ENCODE measurements at places on chromosomes 7 and 10.

DNA sequence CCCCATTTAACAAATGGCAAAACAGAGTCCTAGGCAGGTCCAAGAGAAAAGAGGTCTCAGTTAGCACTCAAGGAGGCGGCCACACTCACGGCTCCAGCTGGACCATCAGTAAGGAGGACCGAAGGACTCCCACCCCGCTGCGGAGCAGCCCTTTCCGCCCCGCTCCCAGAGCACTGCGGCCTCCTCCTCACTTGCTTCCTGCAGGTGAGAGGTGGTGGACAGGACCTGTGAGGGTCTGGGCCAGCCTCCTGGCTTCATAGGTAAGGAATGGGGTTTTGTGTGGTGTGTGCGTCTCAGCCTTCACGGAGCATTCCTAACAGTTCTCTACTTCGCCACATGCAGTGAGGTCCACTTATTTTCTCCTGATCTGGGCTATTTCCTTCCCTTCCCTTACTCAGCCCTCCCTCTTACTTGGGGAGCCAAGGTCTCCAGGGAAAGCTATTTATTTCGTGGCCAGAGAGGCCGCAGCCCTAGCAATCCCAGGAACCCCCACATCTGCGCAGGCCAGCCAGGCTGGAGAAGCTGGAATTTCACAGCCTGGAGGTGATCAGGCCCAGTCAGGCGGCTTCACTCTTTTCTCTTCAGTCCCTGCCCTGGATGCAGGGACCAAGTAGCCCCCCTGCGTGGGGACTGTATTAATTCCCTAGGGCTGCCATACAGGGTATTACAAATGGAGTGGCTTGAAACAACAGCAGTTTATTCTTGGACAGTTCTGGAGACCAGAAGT lies 45.9 kb downstream of the ZNF783 start:
- DNase-seq = no peak

GRCh38 chr7:73904219-73905137 lies 43.5 kb downstream of the TMEM270 start:
- no peak for DNase-seq

DNA sequence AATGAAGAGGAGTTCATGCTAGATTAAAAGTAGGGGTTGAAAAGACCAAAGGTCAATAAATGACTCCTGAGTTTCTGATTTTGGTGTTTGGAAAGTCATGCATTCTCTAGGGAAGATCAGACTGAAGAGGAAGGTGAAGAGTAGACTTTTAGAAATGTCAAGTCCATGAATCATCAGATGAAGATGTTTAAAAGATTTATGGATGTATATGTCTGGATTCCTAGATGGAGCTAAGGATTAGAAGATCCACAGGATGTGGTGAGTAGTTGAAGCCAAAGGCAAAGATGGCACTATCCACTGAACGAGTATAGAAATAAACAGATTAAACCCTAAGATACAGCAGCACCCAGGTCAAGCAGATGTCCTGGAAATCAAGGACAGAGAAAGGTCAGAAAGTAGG lies 298.5 kb downstream of the GPAM start:
- no peak for DNase-seq

GRCh38 chr10:125124907-125125306 lies 35.5 kb downstream of the CTBP2 start:
- DNase-seq = no peak

DNA sequence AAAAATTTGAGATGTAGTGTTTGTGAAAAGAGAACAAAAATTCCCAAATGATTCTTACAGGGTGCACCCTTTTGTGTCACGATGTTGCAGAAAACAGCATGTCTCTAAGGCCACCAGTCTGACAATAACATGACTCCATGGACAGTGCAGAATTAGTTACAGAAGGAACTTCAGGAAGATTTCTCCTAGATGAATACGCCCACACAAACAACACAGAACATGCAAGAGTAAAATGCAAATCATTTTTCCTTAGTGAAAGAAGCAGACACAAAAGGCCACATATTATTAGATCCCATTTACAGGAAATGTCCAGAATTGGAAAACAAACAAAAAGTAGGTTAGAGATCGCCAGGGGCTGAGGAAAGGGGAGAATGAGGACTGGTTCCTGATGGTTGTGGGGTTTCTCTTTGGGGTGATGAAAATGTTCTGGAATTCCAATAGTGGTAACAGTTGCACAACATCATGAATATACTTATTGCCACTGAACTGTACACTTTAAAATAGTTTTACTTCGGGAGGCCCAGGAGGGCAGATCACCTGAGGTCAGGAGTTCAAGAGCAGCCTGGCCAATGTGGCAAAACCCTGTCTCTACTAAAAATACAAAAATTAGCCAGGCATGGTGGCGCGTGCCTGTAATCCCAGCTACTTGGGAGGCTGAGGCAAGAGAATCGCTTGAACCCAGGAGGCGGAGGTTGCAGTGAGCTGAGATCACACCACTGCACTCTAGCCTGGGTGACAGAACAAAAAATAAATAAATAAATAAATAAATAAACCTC lies 10.2 kb downstream of the ZC3HAV1 start:
- DNase-seq = no peak

GRCh38 chr10:695396-695795 lies 5.9 kb upstream of the DIP2C start:
- DNase-seq = no peak

GRCh38 chr7:12028508-12028907 lies 182.6 kb upstream of the TMEM106B start:
- no peak for DNase-seq
